ENCODE measurements at places on chromosomes 4 and X.

DNA sequence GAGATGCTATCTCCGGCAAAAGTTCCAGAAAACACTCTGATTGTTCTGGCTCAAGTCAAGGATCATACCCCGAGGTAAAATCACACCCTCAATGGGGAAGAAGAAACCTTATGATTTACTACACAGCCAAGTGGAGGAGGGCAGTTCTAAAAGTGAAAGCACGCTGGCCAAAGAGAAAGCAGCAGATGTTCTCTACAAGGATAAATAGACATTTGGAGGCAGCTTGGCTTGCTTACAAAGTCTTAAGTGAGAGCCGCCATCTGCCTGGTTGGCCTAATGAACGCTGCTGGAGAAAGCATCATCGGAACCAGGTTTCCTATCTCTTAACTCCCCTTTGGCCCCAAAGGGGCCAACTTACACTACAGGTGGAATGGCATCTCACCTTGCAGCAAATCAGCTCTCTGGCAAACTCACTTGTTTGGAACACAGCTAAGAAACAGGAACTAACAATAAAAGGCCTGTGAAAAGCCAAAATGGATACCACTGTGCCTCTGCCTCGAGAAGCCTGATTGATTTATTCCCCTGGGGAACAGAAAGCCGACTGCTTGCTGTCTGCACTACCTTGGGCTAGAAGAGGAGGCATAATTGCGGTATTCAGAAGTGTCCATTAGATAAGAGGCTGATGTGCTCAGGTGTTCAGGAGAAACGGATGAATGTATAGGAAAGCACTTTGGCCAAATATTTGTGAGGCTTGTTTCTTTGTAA lies 22.8 kb downstream of the FRAS1 start:
- H3K4me1 ChIP-seq = peaks cover 5% of the 10 kb centered on the region
- no peaks in the 10 kb centered on the region for H3K27me3 ChIP-seq
- H3K4me3 ChIP-seq = no peak overlapping the region

DNA sequence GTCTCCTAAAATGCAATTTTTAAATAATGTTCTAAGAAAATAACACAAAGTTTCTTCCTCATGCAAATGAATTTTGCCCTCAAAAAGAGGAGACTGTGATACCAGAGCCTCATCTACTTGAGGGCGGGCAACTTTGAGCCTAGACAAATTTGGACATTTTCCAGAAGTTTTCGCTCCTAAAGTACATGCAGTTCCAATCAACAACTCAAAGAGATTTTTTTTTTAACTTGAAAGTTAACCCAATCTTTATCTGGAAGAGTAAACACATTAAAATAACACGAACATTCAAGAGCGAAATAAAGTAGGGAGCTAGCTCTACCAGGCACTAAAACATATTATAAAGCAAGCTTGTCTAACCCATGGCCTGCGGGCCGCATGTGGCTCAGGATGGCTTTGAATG lies 29.4 kb upstream of the FBXW7 start:
- no peak overlapping the region for H3K27ac ChIP-seq
- no peak overlapping the region for H3K4me3 ChIP-seq
- peaks cover 6% of the 10 kb centered on the region for H3K4me1 ChIP-seq
- H3K27me3 ChIP-seq = no peaks in the 10 kb centered on the region
- no peaks in the 10 kb centered on the region for H3K36me3 ChIP-seq

- no peak overlapping the region for H3K4me3 ChIP-seq
- H3K36me3 ChIP-seq = no peaks in the 10 kb centered on the region
- no peak overlapping the region for H3K27ac ChIP-seq
- no peak for DNase-seq
These were observed 46.0 kb upstream of the CLNK start for GRCh38 chr4:10730590-10730989.

DNA sequence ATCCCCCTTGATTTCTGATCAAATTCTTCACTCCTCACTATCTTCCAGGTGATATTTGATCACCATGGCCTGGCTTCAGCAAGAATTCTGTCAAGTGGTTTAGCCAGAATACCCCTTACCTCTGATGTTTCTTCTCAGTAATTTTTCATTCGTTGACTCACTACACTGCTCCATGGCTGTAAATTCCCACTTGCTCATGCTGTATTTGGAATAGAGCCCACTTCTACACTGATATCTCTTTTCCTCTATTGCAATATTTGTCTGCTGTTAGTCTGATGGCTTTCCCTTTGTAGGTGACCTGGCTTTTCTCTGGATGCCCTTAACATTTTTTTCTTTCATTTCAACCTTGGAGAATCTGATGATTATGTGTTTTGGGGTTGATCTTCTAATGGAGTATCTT lies 73.9 kb upstream of the DIPK2B start:
- no peak overlapping the region for H3K4me3 ChIP-seq
- DNase-seq = no peak
- H3K36me3 ChIP-seq = no peaks in the 10 kb centered on the region
- no peak overlapping the region for H3K27ac ChIP-seq
- H3K4me1 ChIP-seq = no peaks in the 10 kb centered on the region

- peak overlapping the region; percentile 55 for H3K27ac ChIP-seq
- no peaks in the 10 kb centered on the region for H3K4me1 ChIP-seq
- no peaks in the 10 kb centered on the region for H3K36me3 ChIP-seq
- no peaks in the 10 kb centered on the region for H3K27me3 ChIP-seq
- peak; percentile 24 for DNase-seq
These were observed 134.5 kb upstream of the KLF3 start for GRCh38 chr4:38529189-38530115.

DNA sequence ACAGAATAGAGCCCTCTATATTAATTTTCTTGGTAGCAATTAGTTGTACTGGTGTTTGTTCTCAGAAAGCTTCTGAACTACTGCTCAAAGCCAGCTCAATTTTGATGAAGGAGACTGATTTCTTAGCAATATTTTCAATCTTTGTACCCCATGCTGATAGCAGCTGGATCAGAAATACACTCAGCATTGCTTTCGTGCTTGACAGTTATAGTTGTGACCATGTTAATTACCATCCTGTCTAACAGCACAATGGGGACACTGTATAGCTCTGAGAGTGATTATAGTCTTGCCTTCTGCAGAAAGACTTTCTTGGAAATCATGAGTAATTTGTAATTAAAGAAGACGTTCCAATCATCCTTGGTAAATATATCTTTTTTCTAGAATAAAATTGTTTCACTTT lies 79.7 kb upstream of the GNPDA2 start:
- H3K27me3 ChIP-seq = no peaks in the 10 kb centered on the region
- H3K27ac ChIP-seq = no peak overlapping the region
- H3K4me1 ChIP-seq = no peaks in the 10 kb centered on the region
- no peak for DNase-seq
- no peak overlapping the region for H3K4me3 ChIP-seq
- no peaks in the 10 kb centered on the region for H3K36me3 ChIP-seq

DNA sequence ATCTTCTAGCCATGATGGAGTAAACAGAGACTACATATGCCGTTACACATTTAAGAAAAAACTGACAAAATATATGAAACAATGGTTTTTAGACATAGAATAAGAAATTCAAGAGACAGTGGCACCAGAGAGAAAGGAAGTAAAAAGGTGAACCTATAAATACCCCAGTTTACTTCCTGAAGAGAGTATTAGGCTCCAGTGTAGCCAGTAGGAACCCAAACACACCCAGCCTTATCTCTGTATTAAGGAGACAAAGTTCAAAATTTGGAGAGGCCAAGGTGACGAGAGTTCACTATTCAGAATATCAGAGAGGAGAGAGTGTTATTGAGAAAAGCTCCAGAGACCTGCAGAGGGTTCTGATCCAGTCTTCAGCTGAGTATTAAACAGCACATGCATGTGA lies 119.0 kb downstream of the TET2 start:
- no peak for DNase-seq
- no peaks in the 10 kb centered on the region for H3K27me3 ChIP-seq
- no peak overlapping the region for H3K27ac ChIP-seq
- H3K36me3 ChIP-seq = peaks cover 11% of the 10 kb centered on the region
- no peaks in the 10 kb centered on the region for H3K4me1 ChIP-seq
- H3K4me3 ChIP-seq = no peak overlapping the region

DNA sequence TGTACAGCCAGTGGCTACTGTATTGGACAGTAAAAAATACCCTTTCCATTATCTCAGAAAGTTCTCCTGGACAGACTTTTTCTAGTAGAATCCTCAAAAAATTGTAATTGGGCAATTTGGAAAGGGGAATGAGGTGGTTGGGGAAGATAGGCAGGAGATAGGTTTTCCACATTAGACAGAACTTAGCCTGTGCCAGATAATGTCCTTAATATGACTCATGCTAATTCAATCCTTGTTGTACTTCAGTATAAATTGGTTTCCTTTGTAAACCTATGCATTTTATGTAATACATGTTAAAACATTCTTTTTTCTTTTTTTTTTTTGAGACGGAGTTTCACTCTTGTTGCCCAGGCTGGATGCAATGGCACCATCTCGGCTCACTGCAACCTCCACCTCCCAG lies 8.9 kb downstream of the EIF4E start:
- H3K4me1 ChIP-seq = peaks cover 3% of the 10 kb centered on the region
- H3K27ac ChIP-seq = no peak overlapping the region
- no peak for DNase-seq
- H3K4me3 ChIP-seq = no peak overlapping the region
- no peaks in the 10 kb centered on the region for H3K27me3 ChIP-seq
- no peaks in the 10 kb centered on the region for H3K36me3 ChIP-seq
